ENCODE measurements at places on chromosomes 1 and 21. TPM values are rescaled to one million over a fixed set of nuclear protein-coding genes. Genes with fewer than 3 reads are reported as not detected.

Gene SIM2
- polyA plus RNA-seq: not detected

Gene IGSF3
- polyA plus RNA-seq: 0.38 TPM

Gene ATAD3C
- 0.08 TPM for polyA plus RNA-seq

Gene PINK1
- polyA plus RNA-seq: 129 TPM

Gene IQCC
- polyA plus RNA-seq: 2.4 TPM

Gene KIF17
- 0.49 TPM for polyA plus RNA-seq

Gene FMO3
- 13.5 TPM for polyA plus RNA-seq

Gene QSOX1
- polyA plus RNA-seq: 181 TPM

Gene AK5
- 8.9 TPM for polyA plus RNA-seq

GRCh38 chr1:33762109-33762830 is 101.6 kb upstream of the HMGB4 start:
- DNase-seq: peak; percentile 62
- no peak overlapping the region for H3K4me3 ChIP-seq
- H3K4me1 ChIP-seq: peaks cover 13% of the 10 kb centered on the region

GRCh38 chr1:241012708-241013340 is 344.2 kb downstream of the RGS7 start:
- H3K4me3 ChIP-seq: no peak overlapping the region
- no peaks in the 10 kb centered on the region for H3K27me3 ChIP-seq
- H3K4me1 ChIP-seq: no peaks in the 10 kb centered on the region
- H3K36me3 ChIP-seq: no peaks in the 10 kb centered on the region

DNA sequence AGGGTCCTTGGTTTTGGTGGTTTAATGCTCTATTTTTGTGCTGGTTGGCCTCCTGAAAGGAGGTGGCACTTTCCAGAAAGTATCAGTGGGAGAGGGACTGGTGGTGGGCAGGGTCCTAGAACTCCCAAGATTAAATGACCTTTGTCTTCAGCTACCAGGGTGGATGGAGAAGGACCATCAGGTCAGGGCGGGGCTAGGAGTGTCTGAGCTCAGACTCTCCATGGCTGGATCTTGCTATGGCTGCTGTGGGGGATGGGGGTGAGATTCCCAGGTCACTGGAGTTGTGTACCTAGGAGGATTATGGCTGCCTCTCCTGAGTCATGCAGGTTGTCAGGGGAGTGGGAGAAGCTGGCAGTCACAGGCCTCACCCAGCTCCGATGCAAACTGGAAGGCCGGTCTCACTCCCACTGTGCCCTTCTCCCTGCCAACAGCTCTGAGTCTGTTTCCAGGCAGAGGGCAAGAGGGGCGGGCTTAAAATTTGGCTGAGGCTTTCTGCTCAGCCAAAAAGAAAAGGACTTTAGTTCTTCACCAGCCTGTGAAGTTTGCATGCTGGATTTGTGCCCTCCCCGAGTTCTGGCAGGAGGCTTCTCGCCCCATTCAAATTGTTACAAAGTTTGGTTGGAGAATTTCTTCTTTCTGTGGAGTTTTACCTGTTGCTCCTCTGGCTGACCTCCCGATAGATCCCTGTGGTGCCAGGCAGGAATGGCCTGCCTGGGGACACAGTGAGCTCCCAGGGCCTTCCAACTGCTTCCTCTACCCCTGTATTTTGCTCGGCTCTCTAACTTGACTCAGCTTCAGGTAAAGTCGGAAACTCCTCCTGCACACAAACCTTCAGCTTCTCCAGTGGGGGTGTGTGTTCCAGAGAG is 13.1 kb upstream of the KYAT3 start:
- H3K27me3 ChIP-seq: no peaks in the 10 kb centered on the region
- no peak overlapping the region for H3K27ac ChIP-seq
- H3K4me1 ChIP-seq: no peaks in the 10 kb centered on the region
- DNase-seq: peak; percentile 59
- no peak overlapping the region for H3K4me3 ChIP-seq

DNA sequence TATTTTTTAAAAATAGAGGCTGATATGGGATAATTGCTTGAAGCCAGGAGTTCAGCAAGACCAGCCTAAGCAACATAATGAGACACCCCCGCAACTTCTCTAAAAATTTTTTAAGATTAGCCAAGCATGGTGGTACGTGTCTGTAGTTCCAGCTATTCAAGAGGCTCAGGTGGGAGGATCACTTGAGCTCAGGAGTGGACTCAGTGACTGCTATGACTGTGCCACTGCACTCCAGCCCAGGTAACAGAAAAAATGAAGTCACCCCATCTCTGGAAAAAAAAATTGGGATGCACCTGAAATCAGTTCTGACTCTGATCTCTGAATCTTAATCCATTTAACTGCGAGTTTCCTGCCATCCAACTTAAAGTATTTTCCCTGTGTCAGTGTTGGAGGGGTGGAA is 124.2 kb downstream of the MRPS6 start:
- H3K36me3 ChIP-seq: no peaks in the 10 kb centered on the region
- H3K27ac ChIP-seq: no peak overlapping the region
- H3K4me1 ChIP-seq: no peaks in the 10 kb centered on the region
- H3K27me3 ChIP-seq: no peaks in the 10 kb centered on the region

DNA sequence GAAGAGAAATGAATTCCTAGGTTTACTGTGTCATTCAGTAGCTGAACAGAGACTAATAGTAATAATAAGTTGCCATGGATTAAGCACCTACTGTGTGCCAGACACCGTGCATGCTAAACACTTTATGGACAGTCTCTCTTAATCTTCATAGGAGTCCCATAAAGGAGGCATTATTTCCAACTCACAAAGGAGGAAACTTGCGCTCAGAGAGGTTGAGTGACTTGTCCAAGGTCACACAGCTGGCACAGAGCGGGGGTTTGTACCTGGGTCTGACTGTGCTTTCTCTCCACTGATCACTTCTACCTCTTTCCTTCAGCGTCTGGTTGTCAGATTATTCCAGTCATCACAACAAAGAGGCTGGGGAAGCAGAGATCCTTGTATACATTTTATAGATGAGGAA is 91.3 kb downstream of the KIRREL1 start:
- no peak overlapping the region for H3K4me3 ChIP-seq
- no peak for DNase-seq
- H3K27ac ChIP-seq: no peak overlapping the region
- peaks cover 15% of the 10 kb centered on the region for H3K36me3 ChIP-seq
- H3K4me1 ChIP-seq: no peaks in the 10 kb centered on the region

- H3K4me3 ChIP-seq: peak overlapping the region; percentile 58
- H3K36me3 ChIP-seq: no peaks in the 10 kb centered on the region
- H3K4me1 ChIP-seq: peaks cover 2% of the 10 kb centered on the region
- H3K27me3 ChIP-seq: no peaks in the 10 kb centered on the region
- H3K27ac ChIP-seq: no peak overlapping the region
- DNase-seq: no peak
These were observed 1.8 kb downstream of the PIK3R3 start for GRCh38 chr1:46130606-46131005.

DNA sequence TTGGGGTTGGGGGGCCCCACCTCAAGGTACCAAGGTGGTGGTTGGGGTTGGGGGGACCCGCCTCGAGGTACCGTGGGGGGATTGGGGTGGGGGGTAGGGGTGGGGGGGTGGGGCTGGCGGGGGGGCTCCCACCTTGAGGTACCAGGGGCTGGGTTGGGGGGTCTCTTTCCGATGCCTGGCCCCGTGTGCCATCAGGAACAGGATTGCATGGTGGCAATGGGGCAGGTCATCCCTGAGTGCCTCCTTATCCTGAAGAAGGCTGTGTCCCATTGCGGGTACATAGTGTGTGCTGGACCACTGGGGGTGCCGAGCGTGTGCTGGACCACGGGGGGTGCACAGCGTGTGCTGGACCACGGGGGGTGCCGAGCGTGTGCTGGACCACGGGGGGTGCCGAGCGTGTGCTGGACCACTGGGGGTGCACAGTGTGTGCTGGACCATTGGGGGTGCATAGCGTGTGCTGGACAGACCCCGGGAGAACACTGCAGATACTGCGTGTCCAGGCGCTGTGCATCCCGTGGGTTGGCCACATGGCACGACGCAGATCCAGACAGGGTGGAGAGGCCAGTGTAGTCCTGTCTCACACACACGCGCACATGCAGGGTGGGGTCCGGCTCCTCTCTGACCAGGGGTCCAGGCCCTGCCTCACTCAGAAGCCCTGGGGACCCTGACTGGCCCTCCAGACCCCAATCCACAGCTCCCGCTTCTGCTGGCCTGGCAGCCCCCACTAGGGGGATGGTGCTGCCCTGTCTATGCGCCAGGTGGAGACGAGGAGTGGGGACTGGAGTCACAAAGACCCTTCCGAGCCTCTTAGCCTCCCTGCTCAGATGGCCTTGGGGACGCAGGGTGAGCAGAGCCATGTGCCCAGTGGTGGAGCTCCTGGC is 4.2 kb downstream of the SCNN1D start:
- H3K36me3 ChIP-seq: no peaks in the 10 kb centered on the region
- H3K27ac ChIP-seq: no peak overlapping the region
- no peak overlapping the region for H3K4me3 ChIP-seq
- H3K4me1 ChIP-seq: no peaks in the 10 kb centered on the region
- H3K27me3 ChIP-seq: no peaks in the 10 kb centered on the region

DNA sequence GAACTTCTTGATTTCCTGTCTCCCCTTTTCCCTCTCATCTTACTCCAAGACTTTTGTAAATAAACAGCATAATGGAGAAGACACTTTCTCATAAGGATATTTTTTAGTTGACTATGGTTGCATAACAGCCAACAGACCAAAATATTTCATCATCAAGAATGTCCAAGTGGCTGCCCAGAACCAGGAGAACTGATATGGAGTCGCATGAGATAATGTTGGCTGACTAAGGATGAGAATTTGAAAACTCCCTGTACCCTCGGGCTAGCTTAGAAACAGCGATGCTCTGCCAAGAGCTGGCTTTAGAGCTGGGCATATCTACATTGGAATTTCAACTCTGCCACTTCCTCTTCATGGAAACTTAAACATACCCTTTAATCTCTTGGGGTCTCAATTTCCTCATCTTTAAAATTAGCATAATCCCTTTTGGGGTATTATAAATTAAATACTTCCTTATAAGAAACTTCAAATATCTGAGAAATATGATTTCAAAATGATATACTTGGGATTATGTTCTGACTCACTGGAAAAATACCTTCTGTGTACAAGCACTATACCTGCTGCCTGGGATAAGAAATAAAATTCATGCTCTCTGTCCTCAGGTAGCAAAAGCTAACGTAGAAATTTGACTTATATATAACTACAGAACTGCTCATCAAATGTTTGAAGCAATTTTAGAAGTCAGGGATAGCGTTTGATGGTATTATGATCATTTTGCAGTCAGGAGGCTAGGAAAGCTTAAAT is 777.3 kb downstream of the LTN1 start:
- DNase-seq: no peak
- H3K4me3 ChIP-seq: no peak overlapping the region

- H3K4me1 ChIP-seq: no peaks in the 10 kb centered on the region
- H3K27ac ChIP-seq: no peak overlapping the region
- H3K27me3 ChIP-seq: no peaks in the 10 kb centered on the region
- no peak for DNase-seq
- no peak overlapping the region for H3K4me3 ChIP-seq
- H3K36me3 ChIP-seq: no peaks in the 10 kb centered on the region
These were observed 175.0 kb downstream of the KAZN start for GRCh38 chr1:14773396-14774025.

DNA sequence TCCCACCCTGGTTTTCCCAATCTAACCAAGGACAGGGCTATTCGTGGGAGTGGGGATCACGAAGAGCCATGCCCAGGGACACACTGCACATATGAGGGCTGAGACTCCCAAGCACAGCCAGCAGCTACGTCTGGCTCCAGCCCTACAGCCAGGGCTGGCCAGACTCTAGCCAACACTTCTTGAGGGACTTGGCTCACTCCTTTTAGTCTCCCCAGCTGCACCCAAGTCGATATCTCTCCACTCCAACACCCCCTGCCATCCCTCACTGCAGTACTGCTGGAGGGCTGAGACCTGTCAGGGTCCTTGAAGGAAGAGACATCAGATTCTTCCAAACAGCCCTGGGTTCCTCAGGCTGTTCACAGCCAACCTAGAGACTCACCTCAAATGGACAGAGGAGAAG is 62.6 kb downstream of the CD46 start:
- no peaks in the 10 kb centered on the region for H3K27me3 ChIP-seq
- no peak overlapping the region for H3K4me3 ChIP-seq
- no peak for DNase-seq
- peaks cover 11% of the 10 kb centered on the region for H3K36me3 ChIP-seq
- peak overlapping the region; percentile 74 for H3K27ac ChIP-seq

GRCh38 chr1:203558064-203558760 is 64.3 kb downstream of the OPTC start:
- no peak overlapping the region for H3K4me3 ChIP-seq
- peak overlapping the region; percentile 99 for H3K27ac ChIP-seq
- peak; percentile 85 for DNase-seq
- peaks cover 3% of the 10 kb centered on the region for H3K4me1 ChIP-seq
- H3K27me3 ChIP-seq: no peaks in the 10 kb centered on the region
- H3K36me3 ChIP-seq: no peaks in the 10 kb centered on the region

- H3K4me1 ChIP-seq: no peaks in the 10 kb centered on the region
- H3K36me3 ChIP-seq: peaks cover 6% of the 10 kb centered on the region
- DNase-seq: peak; percentile 93
- peak overlapping the region; percentile 57 for H3K4me3 ChIP-seq
- H3K27me3 ChIP-seq: peaks cover 2% of the 10 kb centered on the region
These were observed 1.4 kb downstream of the KLHL21 start for GRCh38 chr1:6601049-6601922.

GRCh38 chr1:240824238-240824637 is 212.3 kb upstream of the GREM2 start:
- no peaks in the 10 kb centered on the region for H3K36me3 ChIP-seq
- H3K27ac ChIP-seq: no peak overlapping the region
- H3K4me1 ChIP-seq: no peaks in the 10 kb centered on the region

- no peak overlapping the region for H3K27ac ChIP-seq
- no peaks in the 10 kb centered on the region for H3K4me1 ChIP-seq
- peaks cover 10% of the 10 kb centered on the region for H3K36me3 ChIP-seq
- no peaks in the 10 kb centered on the region for H3K27me3 ChIP-seq
- H3K4me3 ChIP-seq: no peak overlapping the region
These were observed 146.8 kb downstream of the DYRK1A start for GRCh38 chr21:37513383-37513782.

- no peak for DNase-seq
- H3K4me3 ChIP-seq: no peak overlapping the region
- H3K36me3 ChIP-seq: peaks cover 7% of the 10 kb centered on the region
These were observed 20.0 kb downstream of the SCYL3 start for GRCh38 chr1:169873582-169874199.

GRCh38 chr1:92482665-92483609 is 3.8 kb downstream of the GFI1 start:
- H3K27ac ChIP-seq: no peak overlapping the region
- DNase-seq: peak; percentile 49
- no peak overlapping the region for H3K4me3 ChIP-seq
- peaks cover 2% of the 10 kb centered on the region for H3K27me3 ChIP-seq

DNA sequence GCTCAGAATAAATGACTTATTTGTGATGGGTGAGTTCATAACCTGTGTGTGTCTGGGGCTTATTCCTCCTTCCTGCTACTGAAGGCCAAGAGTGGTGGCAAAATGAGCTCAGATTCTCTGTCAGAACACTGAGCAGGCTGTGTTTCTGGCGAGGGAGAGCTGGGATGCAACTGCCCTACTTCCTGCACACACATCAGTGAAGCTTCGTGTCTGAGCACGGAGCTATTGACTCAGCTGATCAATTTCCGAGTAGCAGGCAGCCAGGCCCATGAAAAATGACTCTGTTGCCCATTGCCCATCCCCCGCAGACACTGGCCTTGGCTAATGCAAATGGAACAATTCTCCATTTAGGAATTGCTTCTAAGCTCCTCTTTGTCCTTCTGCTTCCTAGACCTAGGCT is 27.7 kb downstream of the TNR start:
- no peak for DNase-seq
- H3K36me3 ChIP-seq: no peaks in the 10 kb centered on the region
- no peak overlapping the region for H3K27ac ChIP-seq
- H3K4me1 ChIP-seq: no peaks in the 10 kb centered on the region
- no peaks in the 10 kb centered on the region for H3K27me3 ChIP-seq
- H3K4me3 ChIP-seq: no peak overlapping the region
